ENCODE measurements at places on chromosomes 5 and 9.
A peak's percentile ranks its signal among the peaks of the same experiment; 100 is the strongest.

DNA sequence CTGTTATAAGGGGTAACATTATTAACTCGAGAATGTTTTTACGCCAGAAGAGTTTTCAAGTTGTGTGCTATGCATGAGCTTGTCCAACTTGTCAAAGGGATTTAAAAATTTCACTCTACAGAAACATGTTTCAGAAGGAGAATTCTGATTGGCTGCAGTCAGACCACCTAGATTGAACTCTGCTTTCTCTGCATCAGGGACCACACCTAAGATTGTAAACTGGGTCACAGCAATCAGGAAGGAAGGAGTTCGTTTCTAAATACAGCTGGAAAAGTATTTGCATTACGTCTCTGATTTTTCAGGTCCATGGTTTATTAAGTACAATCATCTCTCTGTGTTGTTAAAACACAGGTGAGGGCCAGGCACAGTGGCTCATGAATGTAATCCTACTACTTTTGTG lies 5.8 kb downstream of the GLRX start:
- no peak for DNase-seq

GRCh38 chr5:141567513-141568117 lies 51.2 kb downstream of the DIAPH1 start:
- no peak for DNase-seq

GRCh38 chr5:141646026-141646425 lies 5.2 kb downstream of the FCHSD1 start:
- peak; percentile 84 for DNase-seq

DNA sequence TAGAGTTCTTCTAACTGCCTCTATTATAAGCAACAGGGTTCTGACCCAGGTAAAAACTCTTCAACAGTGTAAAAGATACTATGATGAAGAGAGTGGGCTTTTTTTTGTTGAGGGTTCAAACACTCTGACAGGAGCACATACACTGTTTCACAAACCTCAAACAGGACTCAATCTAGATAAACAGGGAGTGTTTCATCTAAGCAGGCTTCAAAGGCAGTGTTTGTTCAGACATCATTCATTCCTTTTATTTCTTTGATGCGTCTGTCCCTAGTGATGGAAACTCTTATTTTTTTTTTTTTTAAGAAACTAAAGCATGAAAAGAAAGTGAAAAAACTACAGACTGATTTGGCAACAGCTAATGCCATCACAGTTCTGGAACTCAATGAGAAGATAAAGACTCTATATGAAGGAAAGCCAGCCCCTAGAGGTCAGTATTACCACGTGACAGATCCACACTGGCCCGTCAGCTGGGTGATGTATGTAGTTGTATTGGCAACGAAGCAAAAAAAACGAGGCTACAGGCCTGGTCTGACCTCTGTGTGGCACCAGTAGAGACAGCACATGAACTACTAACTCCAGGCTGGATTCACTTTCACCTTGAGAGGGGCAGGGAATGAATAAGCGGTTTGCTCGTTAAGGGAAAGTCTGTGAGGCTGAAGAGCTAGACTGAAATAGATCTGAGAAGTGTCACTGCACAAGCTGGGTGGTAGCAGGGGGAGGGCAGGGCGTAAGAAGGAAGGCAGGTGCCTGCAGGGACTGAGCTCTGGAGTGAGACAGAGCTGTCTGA lies 172.2 kb downstream of the CCDC192 start:
- peak; percentile 55 for DNase-seq

- DNase-seq = peak; percentile 84
Observed at GRCh38 chr9:33813712-33814641, 3.0 kb upstream of the UBE2R2 start.

- DNase-seq = peak; percentile 94
Observed at GRCh38 chr9:94937214-94937903, 210.9 kb downstream of the AOPEP start.

DNA sequence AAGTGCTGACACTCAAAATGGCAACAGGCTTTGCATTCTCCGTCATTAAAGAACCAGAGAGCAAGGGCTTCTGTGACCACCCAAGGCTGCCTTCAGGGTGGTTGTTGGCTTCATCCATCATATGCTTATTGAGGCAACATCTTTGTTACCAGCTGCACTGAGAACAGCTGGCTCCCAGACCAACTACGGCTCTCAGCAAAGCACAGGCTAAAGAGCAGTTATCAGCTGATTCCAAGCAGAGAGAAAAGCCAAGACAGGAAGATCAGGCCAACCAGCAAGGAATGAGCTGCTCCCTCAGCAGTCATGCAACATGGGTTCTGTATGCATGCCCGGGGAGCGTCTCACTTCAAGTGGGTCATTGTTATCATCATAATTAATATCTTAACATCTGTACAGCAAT lies 358.9 kb downstream of the ACTL7B start:
- no peak for DNase-seq

GRCh38 chr9:117303643-117304230 lies 111.1 kb downstream of the ASTN2 start:
- no peak for DNase-seq

GRCh38 chr9:86684148-86684547 lies 263.2 kb downstream of the GAS1 start:
- no peak for DNase-seq

GRCh38 chr5:169226895-169227294 lies 74.0 kb downstream of the SLIT3 start:
- DNase-seq = no peak

DNA sequence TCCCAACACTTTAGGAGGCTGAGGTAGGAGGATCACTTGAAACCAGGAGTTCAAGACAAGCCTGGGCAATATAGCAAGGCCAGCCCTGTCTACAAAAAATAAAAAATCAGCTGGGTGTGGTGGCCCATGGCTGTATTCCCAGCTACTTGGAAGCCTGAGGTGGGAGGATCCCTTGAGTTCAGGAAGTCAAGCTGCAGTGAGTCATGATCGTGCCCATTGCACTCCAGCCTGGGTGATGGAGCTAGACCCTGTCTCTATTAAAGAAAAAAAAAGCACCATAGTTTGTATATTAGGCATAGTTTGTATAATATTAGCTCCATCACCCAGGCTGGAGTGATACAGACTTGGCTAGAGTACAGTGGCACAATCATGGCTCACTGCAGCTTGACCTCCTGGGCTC lies 9.6 kb upstream of the NME5 start:
- peak; percentile 92 for DNase-seq

- DNase-seq = no peak
Observed at GRCh38 chr5:81359108-81359507, 34.8 kb downstream of the ACOT12 start.

GRCh38 chr5:74201334-74202081 lies 439.0 kb downstream of the ENC1 start:
- DNase-seq = peak; percentile 69

DNA sequence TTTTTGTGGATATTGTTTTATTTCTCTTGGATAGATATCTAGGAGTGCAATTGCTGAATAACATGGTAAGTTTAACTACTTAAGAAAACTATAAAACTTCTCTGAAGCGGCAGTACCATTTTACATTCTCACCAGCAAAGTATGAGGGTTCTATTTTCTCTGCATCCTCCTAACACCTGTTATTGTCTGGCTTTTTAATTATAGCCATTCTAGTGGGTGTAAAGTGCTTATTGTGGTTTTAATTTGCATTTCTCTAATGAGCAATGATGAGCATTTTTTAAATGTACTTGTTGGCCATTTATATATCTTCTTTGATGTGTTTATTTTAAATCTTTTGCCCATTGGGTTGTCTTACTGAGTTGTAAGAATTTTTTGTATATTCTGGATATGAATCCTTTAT lies 28.7 kb downstream of the SMIM32 start:
- DNase-seq = no peak

GRCh38 chr5:84667576-84667975 lies 282.9 kb upstream of the EDIL3 start:
- no peak for DNase-seq

DNA sequence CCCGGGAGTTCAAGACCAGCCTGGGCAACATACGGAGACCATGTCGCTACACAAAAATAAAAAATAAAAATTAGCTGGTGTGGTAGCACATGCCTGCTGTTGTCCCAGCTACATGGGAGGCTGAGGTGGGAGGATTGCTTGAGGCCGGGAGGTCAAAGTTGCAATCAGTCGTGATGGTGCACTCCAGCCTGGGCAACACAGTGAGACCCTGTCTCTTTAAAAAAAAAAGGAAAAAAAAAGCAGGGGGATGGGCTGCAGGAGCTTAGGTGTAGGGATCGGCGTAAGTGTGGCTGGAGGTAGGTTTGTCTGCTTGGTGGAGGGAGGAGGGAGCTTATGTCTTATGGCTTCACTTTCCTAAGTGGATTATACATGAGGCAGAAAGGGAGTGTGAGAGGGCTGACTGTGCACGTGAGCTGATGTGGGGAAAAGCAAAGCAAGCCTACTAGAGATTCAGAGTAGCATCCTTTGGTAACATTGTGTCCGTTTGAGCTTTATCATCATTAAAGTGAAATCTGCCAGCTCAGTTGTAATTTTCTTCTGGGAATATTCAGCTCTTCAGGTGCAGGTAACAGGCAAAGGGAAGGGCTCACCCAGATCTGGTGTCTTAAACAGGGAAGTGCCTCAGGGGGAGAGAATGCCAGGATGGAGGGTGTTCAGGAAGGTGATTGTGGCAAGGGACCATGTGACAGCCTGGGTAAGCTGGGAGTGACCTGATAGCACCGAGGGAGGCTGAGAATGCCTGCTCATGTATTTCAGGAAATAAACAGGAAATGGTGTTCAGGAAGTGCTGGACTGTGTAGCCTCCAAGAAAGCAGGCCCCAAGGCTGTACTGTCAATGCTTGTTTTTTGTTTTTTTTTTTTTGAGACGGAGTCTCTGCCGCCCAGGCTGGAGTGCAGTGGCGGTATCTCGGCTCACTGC lies 17.6 kb upstream of the SETX start:
- peak; percentile 52 for DNase-seq

DNA sequence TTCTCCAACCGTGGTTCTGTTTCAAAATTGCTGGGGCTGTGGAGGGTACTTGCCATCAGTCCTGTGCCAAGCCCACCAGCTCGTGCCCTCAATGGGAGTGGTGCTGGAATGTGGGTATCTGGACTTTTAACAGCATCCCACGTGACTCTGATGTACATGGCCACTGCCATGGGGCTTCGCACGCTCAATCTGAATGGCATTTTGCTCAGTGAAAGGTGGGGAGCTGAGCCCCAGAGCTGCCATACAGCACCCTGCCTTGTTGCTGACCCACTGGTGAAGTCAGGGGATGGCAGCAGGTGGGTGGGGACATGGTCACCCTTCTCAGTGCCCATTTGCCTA lies 16.6 kb upstream of the SYNPO start:
- DNase-seq = no peak

- DNase-seq = peak; percentile 90
Observed at GRCh38 chr9:37156781-37157356, 36.5 kb downstream of the ZCCHC7 start.

GRCh38 chr9:127567730-127568617 lies 44.1 kb upstream of the STXBP1 start:
- no peak for DNase-seq

DNA sequence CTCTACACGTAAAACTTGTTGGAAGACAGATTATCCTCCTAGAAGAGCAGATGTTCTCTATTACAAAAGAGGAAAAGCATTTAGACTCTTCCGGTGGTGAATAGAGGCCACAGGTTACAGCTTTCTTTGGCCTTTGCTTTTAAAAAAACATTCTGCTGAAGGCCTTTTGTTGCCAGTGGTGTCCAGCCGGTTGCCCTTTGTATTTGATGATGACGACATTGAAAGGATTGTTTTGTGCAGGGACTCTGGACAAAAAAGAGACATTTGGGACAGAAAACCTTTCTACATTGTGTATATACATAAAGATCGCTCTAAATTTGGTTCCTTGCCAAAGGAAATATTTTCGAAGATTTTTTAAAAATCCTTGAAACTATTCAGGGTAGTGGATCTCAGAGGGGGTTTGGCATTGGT lies 180.3 kb downstream of the C9orf152 start:
- no peak for DNase-seq

DNA sequence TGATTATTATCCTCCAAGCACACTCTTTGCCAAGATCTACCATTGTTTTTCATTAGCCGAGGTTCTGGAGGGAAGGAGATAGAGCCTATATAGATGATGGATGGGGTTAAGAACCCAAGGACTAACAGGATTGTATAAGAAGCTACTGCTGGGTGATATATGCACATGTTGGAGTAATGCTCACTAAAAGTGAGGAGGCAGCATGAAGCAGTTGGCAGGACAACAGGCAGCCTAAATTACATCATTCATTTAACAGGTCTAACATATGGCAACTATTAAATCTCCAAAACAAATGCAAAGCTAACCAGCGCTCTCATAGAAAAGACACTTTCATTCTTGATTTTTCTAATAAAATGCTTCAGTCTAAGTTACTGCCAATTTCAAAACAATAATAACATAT lies 293.2 kb downstream of the EPB41L4A start:
- DNase-seq = no peak

- no peak for DNase-seq
Observed at GRCh38 chr5:109053995-109054417, 306.3 kb downstream of the FER start.

DNA sequence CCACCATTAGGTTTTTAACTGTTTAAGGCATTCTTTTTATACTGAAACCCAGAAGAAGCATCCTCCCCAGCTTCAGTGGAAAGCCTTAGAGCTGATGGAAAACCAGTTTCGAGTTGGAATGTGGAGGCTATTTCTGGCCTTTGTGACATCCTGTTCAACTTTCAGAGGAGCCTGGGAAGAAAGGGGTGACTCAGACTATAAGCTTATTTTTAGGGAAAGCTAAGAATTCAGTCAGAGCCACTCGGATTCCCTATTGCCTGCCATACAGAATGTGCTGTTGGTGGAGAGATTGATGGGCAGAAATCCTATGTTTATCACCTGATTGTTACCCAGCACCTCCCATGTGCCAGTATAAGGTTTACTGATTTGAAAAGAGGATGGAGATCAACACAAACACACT lies 19.8 kb downstream of the PALM2AKAP2 start:
- no peak for DNase-seq

GRCh38 chr9:137913132-137913531 lies 35.5 kb downstream of the CACNA1B start:
- no peak for DNase-seq

DNA sequence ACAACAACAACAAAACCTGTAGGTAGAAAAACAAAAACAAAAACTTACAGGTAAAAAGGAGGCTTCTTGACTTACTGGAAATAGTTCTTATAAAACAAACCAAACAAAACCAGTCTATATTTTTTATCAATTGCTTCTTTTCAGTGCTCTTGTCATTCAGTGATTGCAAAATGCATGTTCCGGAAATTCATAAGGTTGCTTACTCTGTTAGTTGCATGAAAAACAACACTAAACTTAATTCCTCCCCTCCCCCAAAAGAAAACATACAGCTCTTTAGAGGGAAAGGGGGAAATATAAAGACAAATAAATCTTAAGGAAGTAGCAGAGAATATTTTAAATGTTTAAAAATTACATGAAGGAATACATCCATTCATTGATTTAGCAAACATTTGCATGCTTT lies 19.1 kb downstream of the CPEB4 start:
- DNase-seq = no peak
